Left lung (tissue), 14 donors: ENCODE measurements at places on chromosomes 2 and 18.

- no peak overlapping the region for H3K4me3 ChIP-seq
- H3K27ac ChIP-seq, result no peak overlapping the region
- no peaks in the 10 kb centered on the region for H3K27me3 ChIP-seq
Observed at GRCh38 chr18:56804395-56804794, 153.2 kb downstream of the WDR7 start.

DNA sequence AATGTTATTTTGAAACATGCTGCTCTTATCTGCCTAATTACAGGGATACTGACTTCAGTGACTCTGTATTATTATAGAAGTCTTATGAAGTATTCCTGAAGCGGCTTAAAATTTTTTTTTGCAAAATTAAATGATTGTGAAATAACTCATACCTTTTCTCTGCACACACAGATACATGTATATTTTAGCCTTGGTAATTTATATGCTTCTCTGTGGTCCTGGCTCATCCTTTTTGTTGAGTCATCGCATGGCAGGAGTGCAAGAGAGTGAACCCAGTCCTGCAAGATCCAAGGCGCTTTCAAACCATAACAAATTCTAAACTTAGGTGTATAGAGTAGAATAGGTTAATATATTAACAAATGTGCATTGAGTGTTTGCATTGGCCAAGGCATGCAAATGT lies 8.6 kb downstream of the CCNT2 start:
- H3K4me1 ChIP-seq, result no peaks in the 10 kb centered on the region
- no peaks in the 10 kb centered on the region for H3K27me3 ChIP-seq
- H3K4me3 ChIP-seq, result no peak overlapping the region
- no peak overlapping the region for H3K27ac ChIP-seq

GRCh38 chr18:7517852-7518251 lies 49.3 kb upstream of the PTPRM start:
- H3K4me1 ChIP-seq, result no peaks in the 10 kb centered on the region
- DNase-seq, result no peak
- no peaks in the 10 kb centered on the region for H3K36me3 ChIP-seq
- no peak overlapping the region for H3K27ac ChIP-seq

- no peak overlapping the region for H3K27ac ChIP-seq
- DNase-seq, result no peak
- no peaks in the 10 kb centered on the region for H3K36me3 ChIP-seq
- no peaks in the 10 kb centered on the region for H3K4me1 ChIP-seq
Observed at GRCh38 chr2:57552885-57553284, 493.7 kb upstream of the VRK2 start.

GRCh38 chr2:75076088-75076487 lies 117.6 kb downstream of the POLE4 start:
- H3K27me3 ChIP-seq, result no peaks in the 10 kb centered on the region
- no peak overlapping the region for H3K4me3 ChIP-seq
- H3K36me3 ChIP-seq, result no peaks in the 10 kb centered on the region
- no peak for DNase-seq

- H3K36me3 ChIP-seq, result no peaks in the 10 kb centered on the region
- no peak overlapping the region for H3K4me3 ChIP-seq
- DNase-seq, result no peak
- H3K4me1 ChIP-seq, result no peaks in the 10 kb centered on the region
- H3K27me3 ChIP-seq, result no peaks in the 10 kb centered on the region
Observed at GRCh38 chr2:187956906-187957534, 334.7 kb upstream of the GULP1 start.

DNA sequence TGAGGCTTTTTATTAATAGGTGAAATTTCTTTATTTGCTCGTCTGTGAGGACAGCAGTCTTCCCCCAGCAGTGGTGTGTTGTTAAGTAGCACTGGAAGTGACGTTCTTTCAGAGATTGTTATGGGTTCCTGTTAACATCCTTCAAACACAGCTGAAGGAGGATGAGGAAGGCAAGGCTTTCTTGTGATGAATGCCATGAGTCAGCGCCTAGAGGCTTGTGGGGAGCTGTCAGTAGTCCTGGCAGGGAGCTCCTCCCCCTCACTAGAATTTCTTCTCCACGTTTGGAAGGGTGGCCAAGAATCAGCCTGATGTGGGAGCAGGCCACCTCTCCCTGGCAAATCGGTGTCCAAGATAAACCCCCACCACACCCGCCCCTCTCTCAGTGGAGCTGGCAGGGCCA lies 113.2 kb downstream of the ARHGEF4 start:
- no peak overlapping the region for H3K27ac ChIP-seq
- H3K4me1 ChIP-seq, result no peaks in the 10 kb centered on the region
- no peak overlapping the region for H3K4me3 ChIP-seq
- H3K36me3 ChIP-seq, result no peaks in the 10 kb centered on the region

- H3K4me3 ChIP-seq, result no peak overlapping the region
- H3K36me3 ChIP-seq, result no peaks in the 10 kb centered on the region
- H3K4me1 ChIP-seq, result no peaks in the 10 kb centered on the region
- no peak overlapping the region for H3K27ac ChIP-seq
- no peak for DNase-seq
Observed at GRCh38 chr2:196466581-196466980, 172.9 kb upstream of the CCDC150 start.

GRCh38 chr2:20148923-20149702 lies 75.8 kb downstream of the SDC1 start:
- H3K36me3 ChIP-seq, result no peaks in the 10 kb centered on the region
- no peaks in the 10 kb centered on the region for H3K4me1 ChIP-seq
- peak overlapping the region; percentile 17 for H3K27ac ChIP-seq
- H3K4me3 ChIP-seq, result no peak overlapping the region

GRCh38 chr2:99615247-99615771 lies 125.5 kb upstream of the REV1 start:
- no peaks in the 10 kb centered on the region for H3K4me1 ChIP-seq
- H3K36me3 ChIP-seq, result no peaks in the 10 kb centered on the region
- H3K27me3 ChIP-seq, result no peaks in the 10 kb centered on the region
- no peak for DNase-seq

GRCh38 chr2:175631245-175631623 lies 370.8 kb downstream of the LNPK start:
- no peaks in the 10 kb centered on the region for H3K36me3 ChIP-seq
- no peaks in the 10 kb centered on the region for H3K27me3 ChIP-seq
- no peak overlapping the region for H3K4me3 ChIP-seq
- DNase-seq, result no peak
- H3K4me1 ChIP-seq, result no peaks in the 10 kb centered on the region

DNA sequence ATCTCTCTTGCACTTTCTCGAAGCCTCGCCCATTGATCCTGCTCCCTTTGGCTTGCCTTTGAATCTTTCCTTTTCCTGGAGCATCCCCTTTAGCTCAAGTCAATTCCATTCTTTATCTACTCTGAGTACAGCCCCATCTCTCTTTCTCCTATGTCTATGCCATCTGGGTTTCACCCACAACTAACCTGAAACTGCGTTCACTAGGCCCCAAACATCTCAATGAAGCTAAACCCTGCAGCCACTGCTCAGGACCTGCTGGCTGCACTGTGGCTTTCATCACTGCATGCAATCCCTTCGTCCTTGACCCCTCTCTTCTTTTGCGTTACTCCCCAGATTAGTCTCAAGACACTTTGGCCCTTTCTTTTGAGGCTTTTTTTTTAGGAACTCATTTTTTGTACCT lies 81.6 kb upstream of the CYRIA start:
- DNase-seq, result no peak
- no peak overlapping the region for H3K27ac ChIP-seq
- no peaks in the 10 kb centered on the region for H3K4me1 ChIP-seq
- no peak overlapping the region for H3K4me3 ChIP-seq

DNA sequence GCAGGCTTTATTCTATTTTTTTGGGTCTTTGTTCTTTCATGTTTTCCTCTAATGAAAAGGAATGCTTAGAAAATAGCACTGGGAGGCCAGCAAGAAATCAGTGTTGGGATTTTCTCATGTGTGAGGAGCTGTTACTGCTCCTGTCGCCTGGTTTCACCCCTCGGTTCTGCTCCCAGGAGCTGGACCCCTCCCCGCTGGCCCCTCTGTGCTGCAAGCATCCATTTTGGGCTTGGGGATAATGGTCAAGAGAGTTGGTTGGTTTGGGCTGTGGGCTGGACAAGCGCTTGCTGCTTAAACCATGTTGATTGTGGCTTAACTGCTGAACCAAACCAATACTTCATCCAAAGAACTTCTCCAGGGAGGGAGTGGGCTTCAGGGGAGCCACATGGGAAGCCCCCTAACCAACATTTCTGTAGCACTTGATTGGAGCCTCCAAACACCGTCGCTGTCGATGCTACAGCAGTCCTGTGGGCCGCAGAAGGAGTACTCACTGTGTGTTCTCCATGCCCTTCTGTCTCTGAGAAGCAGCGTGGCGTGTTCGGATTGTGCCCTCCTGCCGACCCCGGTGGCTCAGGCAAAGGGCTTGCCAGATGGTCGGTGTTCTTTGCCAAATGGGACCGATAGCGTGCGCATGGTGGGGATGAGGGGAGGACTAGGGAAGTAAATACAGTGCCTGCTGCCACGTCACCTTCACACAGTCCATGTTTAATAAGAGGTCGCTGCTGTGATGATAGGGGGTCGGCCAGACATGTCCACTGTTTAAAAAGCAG lies 40.0 kb downstream of the AGAP1 start:
- H3K27ac ChIP-seq, result no peak overlapping the region
- H3K27me3 ChIP-seq, result no peaks in the 10 kb centered on the region
- DNase-seq, result no peak
- H3K36me3 ChIP-seq, result no peaks in the 10 kb centered on the region
- H3K4me1 ChIP-seq, result no peaks in the 10 kb centered on the region

DNA sequence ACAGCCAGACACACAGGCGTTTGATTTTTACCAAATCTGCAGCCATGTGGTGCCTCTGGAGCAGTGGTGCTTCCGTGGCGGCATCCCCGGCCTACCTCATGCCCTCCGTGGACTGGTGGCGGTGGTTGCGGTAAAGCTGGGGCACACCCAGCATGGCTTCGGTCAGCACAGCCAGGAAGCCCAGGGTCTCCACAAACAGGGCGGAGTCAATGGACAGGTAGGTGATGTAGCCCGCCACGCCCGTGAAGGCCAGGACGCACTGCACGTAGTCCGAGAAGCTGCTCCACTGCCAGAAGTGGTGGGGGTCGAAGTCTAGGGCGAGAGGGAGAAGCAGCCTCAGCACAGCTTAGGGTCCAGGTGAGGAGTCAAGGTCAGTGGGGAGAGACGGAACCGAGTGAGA lies 32.4 kb downstream of the SLC66A2 start:
- H3K27ac ChIP-seq, result no peak overlapping the region
- H3K4me1 ChIP-seq, result no peaks in the 10 kb centered on the region
- DNase-seq, result peak; percentile 27
- H3K27me3 ChIP-seq, result no peaks in the 10 kb centered on the region

DNA sequence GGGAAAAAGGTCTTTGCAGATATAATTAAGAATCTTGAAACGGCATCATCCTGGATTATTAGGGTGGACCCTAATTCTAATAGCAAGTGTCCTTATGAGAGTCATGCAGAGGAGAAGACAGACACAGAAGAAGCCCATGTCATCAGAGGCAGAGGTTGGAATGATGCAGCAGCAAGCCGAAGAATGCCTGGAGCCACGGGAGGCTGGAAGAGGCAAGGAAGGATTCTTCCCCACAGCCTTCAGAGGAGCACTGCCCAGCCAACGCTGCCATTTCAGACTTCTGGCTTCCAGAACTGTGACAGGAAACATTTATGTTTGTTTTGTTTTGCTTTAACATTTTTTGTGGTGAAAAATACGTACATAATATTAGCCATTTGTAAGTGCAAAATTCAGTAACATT lies 72.3 kb downstream of the MCFD2 start:
- H3K27me3 ChIP-seq, result no peaks in the 10 kb centered on the region
- H3K4me1 ChIP-seq, result peaks cover 19% of the 10 kb centered on the region
- no peaks in the 10 kb centered on the region for H3K36me3 ChIP-seq
- no peak overlapping the region for H3K4me3 ChIP-seq
- no peak for DNase-seq

DNA sequence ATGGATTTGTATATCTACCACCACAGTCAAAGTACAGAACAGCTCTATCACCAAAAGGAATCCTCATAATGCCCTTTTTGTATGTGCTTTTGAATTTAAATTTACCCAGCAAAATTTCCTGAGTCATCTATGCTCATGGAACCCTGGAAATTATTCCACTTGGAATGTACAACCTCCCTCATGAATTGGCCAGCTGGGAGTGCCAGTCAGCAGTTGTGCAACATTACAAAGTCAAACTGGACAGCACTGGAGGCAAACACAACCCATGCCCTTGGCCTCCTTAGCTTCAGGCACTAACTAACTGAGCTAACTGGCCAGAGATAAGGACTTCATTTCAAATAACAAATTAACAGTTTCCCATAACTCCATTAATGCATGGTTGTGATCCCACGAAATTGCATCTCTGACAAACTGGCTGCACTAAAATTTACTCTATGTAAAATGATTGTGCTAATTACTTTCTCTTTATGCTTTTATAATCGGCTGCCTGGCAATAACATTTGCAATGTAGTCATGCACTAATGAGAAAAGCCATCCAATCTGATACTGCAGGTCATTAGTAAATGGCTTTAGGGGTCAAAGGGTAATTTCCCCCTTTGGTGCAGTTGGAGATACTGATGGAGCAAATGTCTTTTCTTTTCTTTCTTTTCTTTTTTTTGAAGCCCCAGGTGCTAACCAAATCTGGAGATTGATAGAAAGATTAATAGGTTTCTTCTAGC lies 270.5 kb downstream of the ACTR3 start:
- H3K27ac ChIP-seq, result no peak overlapping the region
- H3K4me3 ChIP-seq, result no peak overlapping the region
- DNase-seq, result no peak
- H3K4me1 ChIP-seq, result no peaks in the 10 kb centered on the region
- H3K27me3 ChIP-seq, result no peaks in the 10 kb centered on the region
- H3K36me3 ChIP-seq, result no peaks in the 10 kb centered on the region

GRCh38 chr2:38720613-38721241 lies 30.4 kb downstream of the SRSF7 start:
- peak overlapping the region; percentile 18 for H3K27ac ChIP-seq
- no peaks in the 10 kb centered on the region for H3K27me3 ChIP-seq
- no peak for DNase-seq
- H3K4me3 ChIP-seq, result no peak overlapping the region
- no peaks in the 10 kb centered on the region for H3K36me3 ChIP-seq
- H3K4me1 ChIP-seq, result peaks cover 23% of the 10 kb centered on the region

- no peak for DNase-seq
- no peaks in the 10 kb centered on the region for H3K36me3 ChIP-seq
- H3K4me1 ChIP-seq, result peaks cover 12% of the 10 kb centered on the region
- H3K27ac ChIP-seq, result no peak overlapping the region
Observed at GRCh38 chr2:176137906-176138305, 8.4 kb downstream of the HOXD8 start.

DNA sequence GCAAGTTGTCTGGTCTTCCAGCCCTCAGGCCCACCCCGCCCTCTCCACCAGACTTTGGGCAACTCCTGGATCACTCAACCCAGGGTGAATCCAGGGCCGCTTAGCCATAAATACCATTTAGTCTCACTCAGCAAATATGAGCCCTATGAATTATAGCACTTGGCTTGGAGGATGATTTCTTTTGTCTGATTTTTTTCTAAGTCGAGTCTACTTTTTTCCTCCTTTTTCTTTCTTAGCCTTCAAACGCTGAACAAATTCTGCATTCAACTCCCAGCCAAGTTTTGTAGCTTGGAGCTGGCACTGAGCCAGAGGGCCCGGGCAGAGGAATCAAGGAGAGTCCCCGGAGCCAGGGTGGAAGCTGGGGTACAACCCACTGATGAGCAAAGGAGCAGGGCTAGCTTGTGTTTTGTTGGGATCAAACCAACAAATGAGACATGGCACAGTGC lies 48.7 kb downstream of the SERTAD2 start:
- DNase-seq, result no peak
- no peak overlapping the region for H3K4me3 ChIP-seq
- H3K27me3 ChIP-seq, result no peaks in the 10 kb centered on the region
- H3K4me1 ChIP-seq, result no peaks in the 10 kb centered on the region
- no peak overlapping the region for H3K27ac ChIP-seq
